Stimulated activated naive CD8-positive, alpha-beta T cell treated with anti-CD3 and anti-CD28 coated beads, Interleukin-15, amount 100 ng/mL, for 72 hours (primary cell): ENCODE measurements at places on chromosomes 3 and 15.

DNA sequence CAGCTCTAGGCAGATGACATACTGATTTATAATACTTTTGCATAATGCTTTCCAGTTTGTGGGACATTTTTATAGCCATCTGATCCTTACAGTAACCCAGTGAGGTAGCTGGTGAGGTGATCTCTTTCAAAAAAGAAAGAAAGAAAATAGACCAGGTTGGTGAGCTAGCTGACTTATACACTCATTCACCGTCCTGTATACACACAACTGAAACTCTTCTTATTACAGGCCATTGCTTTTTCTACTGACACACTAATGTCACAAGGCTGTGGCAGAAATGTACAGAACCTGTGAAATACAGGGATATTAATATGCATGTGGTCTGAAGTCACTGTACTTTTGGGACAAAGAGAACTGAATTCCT is 150.2 kb upstream of the BHLHE40 start:
- DNase-seq = no peak

DNA sequence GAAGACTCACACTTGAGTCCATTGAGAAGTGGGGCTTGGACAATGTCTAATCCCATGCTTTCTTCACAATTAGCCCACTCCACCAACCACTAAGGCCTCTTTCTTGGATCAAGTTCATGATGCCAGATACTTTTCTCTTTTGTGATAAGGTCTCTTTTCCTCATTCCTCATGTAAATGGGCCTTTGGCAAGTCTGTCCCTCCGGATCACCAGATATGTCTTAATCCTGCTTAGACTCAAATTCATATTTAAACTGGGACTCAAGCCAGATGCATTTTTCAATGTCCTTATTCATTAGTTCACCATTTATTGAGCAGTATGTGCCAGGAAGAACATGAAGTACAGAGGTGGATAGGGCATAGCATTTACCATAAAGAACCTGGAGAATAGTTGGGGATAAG is 671.1 kb downstream of the TBL1XR1 start:
- no peak for DNase-seq

DNA sequence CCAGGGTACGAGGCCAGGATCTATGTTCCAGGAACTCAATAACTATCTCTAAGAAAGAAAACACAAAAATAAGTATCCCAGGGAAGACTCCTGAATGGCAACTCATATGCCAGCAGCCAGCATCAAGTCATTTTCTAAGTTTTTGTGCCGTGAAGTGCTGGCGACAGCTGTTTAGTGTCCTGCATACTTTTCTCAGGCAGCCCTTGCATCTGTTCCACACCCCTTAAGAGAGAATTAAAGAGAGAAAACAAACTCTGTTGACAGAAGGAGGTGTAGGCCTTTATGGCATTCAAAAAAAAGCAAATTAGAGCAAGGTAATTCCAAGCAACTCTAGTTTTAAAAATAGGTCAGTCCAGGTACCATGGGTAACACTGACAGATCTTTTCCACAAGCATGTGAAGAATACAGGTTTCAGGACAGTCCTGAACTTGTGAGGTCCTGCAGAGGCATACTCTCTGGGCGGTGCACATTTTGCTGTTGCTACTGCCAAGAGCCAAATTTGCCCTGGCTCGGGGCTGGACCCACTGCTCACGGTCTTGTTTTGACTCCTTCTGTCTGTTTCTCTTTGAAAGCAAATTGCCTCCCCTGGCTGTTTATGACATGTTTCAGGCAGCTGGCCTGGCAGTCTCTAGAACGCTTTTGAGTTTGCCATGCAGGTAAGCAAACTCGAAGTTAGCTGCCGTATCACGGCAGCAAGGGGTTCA is 252.1 kb upstream of the ADAMTS9 start:
- no peak for DNase-seq

DNA sequence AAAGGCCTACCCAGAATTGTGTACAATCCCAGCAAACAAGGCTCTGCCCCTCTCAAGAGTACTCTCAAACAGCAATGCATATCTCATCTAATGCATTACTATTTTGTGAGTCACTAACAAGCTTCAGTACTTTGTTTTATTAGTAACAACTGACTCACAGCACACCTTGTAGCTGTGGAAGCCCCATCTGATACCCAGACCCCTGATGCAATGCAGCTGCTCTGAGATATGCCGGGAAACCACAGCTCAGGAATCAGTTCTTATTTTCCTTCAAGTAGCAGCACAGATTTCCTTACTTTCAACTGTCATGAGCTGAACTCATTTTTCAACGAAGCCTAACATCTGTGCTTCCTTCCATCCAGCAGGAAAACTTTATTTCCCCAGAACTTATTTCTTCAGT is 37.8 kb downstream of the CCNL1 start:
- no peak for DNase-seq

DNA sequence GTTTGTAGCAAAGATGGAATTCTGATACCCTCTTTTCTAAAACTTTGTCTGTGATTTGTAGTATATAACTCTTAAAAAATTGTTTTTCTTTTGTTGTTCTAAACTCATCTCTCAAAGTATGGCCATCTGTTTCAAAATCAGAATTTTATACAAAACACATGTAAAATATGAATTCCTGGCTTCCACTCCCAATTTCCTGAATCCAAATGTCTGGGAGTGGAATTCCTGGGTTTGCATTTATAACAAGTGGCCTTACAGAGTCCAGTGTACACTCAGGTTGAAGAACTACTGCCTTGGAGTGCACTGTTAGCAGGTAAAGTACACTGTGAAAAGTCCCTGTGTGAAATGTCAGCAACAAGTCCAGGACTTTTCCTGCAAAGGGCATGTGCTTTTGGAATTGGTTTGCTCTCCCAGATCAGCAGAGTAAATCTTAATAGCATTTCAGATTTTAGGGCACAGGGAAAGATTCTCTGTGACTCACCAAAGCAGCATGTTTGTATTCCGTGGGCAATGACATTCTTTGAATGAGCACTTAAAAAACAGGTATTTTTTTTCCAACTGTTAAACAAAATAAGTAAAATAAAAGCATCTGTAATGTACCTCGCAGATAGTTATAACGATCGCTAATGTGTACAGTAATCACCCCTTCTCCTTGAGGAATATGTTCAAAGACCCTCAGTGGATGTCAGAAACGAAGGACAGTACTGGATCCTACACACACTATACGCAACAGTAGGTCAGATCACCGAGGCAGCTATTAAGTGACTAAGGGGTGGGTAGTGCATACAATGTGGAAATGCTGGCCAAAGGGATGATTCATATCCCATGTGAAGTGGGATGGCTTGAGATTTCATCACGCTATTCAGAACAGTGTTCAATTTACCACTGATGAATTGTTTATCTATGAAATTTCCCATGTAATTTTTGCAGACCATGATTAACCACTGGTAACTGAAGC is 2.0 kb upstream of the CLDN16 start:
- no peak for DNase-seq

- DNase-seq = no peak
Measured at GRCh38 chr3:124257336-124257864, 265.5 kb upstream of the ROPN1 start.

DNA sequence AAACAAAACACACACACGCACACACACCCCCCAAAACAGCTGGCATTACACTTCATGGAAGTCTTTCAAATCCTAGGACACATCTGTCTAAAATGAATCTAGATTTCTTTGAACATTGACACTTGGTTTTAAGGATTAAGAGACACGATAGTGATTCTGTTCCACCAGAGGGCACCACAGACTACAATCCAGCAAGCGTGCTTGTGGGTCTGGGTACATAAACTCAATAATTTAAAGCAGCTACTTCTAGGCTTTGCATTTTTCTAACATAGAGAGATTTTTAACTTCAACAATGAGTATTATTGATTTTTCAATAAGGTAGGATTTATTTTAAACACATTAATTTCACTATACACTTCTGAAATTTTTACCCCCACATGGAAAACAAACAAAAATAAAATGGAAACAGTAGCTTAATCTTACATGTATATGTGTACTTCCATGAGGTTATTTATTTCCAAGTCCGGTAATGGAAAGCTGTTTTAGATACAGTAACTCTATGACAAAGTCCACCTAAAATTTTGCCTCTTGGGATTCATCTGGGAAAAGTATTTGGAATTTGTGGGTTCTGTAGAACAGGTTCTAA is 564.0 kb upstream of the TGFBR2 start:
- peak; percentile 50 for DNase-seq

DNA sequence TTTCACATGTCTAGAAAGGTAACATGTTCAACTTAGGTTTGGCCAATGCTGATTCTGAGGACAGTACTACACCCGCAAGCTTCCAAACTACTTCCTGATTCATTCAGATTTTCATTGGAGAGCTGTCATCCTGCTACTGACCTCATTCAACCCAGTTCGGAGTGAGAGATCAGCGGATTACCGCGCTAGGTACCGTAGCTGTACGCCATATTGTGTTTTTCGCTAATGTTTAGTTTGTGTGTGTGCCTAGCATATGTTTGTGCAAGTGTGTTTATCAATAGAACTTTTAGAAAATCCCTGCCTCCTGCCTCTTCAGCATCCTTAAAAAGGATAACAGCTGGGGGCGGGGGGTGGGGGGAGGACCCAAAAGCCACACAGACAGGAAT is 1.1 kb downstream of the ZBTB20 start:
- DNase-seq = peak; percentile 50

- no peak for DNase-seq
Measured at GRCh38 chr3:24440760-24441464, 53.7 kb downstream of the THRB start.

- no peak for DNase-seq
Measured at GRCh38 chr15:59687836-59688235, 1.3 kb downstream of the BNIP2 start.

DNA sequence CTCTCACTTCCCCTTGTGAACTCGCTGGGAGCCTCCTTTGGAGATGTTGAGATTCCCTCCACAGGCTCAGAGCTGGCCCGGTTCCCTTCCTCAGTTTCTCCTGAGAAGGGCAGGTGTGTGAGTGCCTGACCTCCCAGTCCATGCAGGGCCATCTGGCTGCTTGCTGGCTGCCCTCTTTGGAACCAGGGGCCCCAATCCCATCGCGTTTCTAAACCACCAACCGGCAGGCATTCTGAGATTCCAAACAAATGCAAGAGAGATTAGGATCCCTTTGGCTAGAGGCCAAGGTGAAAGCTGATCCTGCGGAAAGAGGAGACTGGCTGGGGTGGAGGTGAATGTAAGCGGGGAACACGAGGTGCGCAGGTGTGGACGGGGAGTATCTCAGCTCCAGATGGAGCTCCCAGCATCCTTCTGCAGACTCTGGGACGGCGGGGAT is 2.9 kb upstream of the PRRT3 start:
- no peak for DNase-seq

DNA sequence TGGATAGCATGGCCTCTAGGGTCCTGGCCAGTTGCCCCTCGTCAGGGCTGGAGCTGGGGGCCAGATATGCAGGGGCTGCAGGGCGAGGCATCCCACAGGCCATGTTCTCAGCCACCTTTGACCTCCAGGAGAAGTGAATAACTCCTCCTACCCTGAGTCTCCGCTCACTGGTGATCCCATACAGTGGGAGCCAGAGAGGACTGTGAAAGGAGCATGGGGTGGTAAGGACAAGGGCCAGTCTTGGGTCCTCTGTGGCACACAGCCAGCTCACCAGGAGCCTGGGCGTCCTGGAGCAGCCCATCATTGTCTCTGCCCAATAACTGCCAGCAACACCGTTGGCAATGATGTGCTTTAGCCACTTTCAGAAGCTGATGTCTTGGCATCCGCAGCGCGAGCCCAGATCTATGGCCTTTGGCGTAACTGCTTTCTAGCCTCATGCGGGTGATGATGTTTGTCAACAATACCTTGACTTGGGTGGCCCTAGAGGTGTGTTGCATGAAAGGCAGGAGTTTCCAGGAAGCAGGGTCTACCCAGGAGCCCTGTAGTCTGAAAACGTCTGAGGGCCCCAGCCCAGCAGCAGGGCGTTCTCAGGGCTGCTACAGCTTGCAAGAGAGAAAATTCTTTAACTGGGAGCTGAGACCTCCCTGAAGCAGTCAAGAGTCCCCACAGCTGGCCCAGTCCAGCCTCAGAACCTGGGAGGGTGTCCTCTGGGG is 61.1 kb upstream of the IQSEC1 start:
- no peak for DNase-seq

- no peak for DNase-seq
Measured at GRCh38 chr3:58066842-58067241, 58.6 kb downstream of the FLNB start.

GRCh38 chr15:64701482-64702184 is 73.8 kb downstream of the RBPMS2 start:
- DNase-seq = no peak

DNA sequence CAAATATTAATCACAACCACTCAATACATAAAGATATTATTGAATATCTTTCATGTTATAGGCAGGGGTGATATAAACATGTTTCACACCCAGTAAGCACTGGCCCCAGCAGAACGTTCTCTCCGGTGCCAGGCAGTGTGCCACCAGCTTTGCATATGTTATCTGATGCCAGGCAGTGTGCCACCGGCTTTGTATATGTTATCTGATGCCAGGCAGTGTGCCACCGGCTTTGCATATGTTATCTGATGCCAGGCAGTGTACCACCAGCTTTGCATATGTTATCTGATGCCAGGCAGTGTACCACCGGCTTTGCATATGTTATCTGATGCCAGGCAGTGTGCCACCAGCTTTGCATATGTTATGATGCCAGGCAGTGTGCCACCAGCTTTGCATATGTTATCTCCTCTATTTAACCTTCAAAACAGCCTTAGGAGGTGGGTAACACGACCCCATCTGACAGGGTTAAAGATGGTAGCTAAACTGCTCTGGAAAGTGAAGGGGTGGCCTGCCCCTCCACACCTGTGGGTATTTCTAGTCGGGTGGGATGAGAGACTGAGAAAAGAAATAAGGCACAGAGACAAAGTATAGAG is 6.9 kb downstream of the MUC20 start:
- DNase-seq = no peak

- DNase-seq = no peak
Measured at GRCh38 chr15:63801910-63802309, 31.8 kb downstream of the HERC1 start.

DNA sequence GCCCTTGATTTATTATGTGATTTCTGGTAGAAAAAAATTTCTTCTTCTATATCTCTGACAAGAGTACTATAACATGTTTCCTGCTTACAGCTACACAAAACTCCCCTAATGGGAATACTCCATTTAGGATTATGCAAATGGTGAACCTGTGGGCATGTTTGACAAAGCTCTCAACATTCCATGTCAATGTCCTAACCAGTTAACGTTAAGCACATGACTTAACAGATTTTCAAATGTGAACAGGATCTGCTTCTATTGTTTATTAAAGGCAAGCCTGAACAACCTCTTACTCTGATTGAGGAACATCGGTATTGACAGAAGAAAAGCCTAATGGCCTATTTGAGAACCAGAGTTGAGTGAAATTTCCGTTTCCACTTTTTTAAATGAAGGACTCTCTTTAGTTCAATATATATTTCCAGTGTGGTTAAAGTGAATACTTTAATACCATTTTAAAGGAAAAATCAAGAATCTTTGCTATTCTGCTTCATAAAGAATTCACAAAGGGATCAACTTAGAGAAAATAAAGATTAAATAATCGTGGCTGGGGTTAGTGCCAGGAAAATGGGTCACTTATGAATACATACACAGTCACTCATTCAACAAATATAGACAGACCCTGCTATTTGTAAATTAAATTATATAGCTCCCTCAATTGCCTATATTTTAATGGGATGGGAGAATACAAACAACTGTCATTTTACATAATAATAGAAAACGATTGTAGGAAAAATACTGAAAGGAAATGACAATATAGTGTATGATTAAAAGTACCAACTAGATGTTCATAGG is 300.3 kb upstream of the CBLB start:
- no peak for DNase-seq

- no peak for DNase-seq
Measured at GRCh38 chr15:79661411-79661810, 229.3 kb downstream of the MINAR1 start.
